ELR (cell line): ENCODE measurements at places on chromosomes 3 and 15.

DNA sequence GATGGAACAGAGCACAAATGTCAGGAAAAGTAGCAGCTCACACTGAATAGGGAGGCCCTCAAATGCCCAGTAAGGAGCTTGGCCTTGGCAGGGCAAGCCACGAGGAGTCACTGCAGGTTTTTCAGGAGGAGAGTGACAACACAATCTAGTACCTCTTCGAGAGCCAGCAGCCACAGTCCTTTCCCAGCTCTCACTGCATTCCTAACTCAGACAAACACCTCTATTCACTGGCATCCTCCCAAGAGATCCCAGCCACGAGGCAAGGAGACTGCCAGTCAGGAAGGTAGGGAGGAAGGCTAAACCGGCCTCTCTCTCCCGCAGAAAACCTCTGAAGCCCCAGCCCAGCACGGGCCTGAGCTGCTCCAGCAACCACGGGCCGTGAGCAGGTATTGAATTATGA, 146.0 kb upstream of the SMAD3 start:
- DNase-seq = no peak

GRCh38 chr3:179452176-179452564, 900 bp upstream of the GNB4 start:
- peak; percentile 73 for DNase-seq

- DNase-seq = no peak
These were observed 7.2 kb upstream of the DYNC1LI1 start for GRCh38 chr3:32577581-32578556.

GRCh38 chr3:74631351-74632140, 17.1 kb upstream of the CNTN3 start:
- DNase-seq = no peak

GRCh38 chr3:125359700-125360099, 15.4 kb downstream of the ZNF148 start:
- no peak for DNase-seq

- DNase-seq = no peak
These were observed 19.5 kb downstream of the SLC7A14 start for GRCh38 chr3:170566413-170566812.

DNA sequence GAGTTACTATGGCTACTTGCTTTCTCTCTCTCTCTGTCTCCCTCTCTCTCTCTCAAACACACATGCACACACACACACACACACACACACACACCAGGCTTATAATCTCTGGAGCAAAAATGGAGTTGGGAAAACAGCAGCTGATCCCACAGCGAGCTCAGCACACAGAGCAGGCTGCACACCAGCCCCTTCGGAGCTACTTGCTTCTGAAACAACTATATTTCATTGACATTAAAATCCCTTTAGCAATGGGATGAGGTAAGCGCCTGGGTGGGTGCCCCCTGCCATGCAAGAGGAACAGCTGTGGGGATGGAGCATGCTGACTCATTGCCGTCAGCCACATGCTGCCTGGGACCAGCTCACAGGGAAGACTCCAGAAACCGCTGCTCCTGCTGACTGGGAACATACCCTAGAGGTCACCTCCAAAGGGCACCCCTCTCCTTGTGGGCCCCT, 45.7 kb downstream of the B3GNT5 start:
- DNase-seq = peak; percentile 89

- DNase-seq = no peak
These were observed 134.2 kb upstream of the IGF1R start for GRCh38 chr15:98514034-98514622.

DNA sequence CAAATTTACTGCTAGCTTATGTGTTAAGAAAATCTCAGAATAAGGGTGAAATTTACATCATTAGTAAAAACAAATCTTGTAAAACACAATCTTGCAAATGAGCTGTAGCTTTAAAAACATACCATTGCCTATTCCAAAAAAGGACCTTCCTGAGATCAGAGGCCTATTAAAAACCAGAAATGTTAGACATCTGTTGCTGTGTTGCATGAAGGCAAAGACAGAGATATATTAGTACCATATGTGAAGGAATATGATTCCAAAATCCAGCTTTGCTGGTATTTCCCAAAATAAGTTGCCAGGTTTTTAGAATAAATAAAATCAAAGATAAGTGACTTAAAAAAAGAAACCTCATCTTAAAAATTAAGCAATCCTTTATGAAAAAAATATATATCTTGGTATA, 504.1 kb upstream of the CDIN1 start:
- DNase-seq = no peak

DNA sequence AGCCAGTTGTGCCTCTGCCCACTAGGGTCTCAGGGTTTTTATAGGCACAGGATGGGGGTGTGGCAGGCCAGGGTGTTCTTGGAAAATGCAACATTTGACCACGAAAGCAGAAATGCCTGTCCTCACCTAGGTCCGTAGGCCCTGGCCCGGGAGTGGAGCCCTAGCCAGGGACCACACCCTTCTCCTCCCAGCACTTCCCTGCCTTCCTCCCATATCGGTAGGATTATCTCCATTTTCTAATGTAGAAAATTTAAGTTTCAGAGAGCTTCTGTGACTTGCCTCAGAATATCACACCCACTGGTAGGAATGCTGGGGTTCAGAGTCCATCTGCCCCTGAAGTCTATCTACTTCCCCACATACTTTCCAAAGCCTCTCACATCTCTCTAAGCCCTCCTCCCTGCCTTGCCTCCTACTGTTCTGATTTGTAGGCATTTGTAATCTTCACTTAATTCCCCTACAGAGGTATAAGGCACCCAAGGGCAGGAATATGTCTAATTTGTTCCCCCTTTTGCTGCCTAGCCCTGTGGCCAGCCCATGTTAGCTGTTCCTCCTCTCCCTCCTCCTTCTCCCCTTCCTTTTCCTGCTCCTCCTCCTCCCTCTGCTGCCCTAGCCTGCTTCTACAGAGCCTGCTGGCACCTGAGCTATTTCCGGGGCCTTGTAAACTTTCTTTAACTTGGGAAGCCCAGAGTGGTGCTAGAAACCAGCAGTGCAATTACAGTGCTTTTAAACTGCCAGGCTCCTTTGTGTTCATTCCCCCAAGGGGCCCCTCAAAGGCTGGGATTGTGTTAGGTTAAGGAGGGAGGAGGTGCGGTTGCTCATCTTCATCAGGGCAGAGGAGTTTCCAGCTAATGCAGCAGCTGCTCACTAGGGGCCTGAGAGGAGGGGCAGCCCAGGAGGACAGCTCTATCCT, 71.1 kb downstream of the MRPL46 start:
- DNase-seq = no peak

DNA sequence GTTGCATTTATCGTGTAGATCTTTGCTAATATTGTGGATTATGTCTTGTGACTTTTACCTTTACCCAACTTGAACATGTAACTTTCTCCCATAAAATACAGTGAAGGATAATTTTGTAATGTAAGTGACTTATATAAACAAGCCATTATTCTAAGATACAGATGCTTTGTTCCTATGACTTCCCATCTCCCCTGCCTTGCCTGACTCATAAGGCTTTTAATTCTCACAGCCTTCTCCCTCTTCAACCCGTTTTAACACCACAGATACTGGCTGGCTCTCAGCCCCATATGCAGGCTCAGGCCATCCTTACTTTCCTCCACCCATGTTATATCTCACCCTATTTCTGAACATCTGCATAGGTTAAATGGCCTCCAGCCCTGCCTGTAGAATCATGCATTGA, 4.1 kb downstream of the CCNDBP1 start:
- no peak for DNase-seq

DNA sequence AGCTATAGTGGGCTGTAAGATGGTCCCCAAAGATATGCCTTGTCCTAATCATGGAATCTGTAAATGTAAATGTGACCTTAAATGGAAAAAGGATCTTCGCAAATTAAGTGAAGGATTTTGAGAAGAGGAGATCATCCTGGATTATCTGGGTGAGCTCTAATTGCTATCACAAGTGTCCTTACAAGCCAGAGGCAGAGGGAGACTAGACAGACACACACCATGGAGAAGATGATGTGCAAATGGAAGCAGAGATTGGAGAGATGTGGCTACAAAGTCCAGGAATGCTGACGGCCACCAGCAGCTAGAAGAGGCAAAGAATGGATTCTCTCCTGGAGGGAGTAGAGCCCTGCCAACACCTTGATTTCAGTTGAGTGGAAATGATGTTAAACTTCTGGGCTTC, 102.3 kb upstream of the PROK2 start:
- no peak for DNase-seq

- peak; percentile 59 for DNase-seq
These were observed 490.5 kb upstream of the NR2F2 start for GRCh38 chr15:95840004-95840403.
